ENCODE measurements at places on chromosomes 12 and 14. TPM values are rescaled to one million over a fixed set of nuclear protein-coding genes. Genes with fewer than 3 reads are reported as not detected.

The BBS10 gene
- total RNA-seq: 9.2 TPM

- no peak for DNase-seq
Observed at GRCh38 chr12:82688596-82688995, 1.9 kb downstream of the TMTC2 start.

DNA sequence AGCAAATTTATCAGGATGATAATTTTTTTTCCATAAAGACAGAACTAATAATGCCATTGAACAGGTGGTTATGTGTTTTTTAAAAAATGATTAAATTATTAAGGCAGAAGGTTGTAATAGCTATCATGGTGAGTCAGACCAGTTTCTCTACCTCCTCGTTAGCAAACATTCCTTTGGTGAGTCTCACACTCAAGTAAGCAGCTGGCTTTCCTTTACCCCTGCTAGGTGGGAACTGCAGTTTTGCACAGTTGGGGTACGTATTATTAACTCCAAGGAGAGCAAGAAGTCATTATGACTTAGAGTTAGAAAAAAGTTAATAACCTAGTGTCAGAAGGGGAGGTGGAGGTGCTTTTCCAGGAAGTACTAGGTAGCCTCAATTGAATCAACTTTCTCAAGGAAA, 165.3 kb downstream of the SNAPC1 start:
- DNase-seq: no peak

GRCh38 chr14:61953602-61954001, 191.4 kb downstream of the SNAPC1 start:
- DNase-seq: no peak

- no peak for DNase-seq
Observed at GRCh38 chr14:92968291-92969020, 45.5 kb downstream of the CHGA start.

Measured in H1 (cell line).